ENCODE measurements at places on chromosomes 3 and 15.

DNA sequence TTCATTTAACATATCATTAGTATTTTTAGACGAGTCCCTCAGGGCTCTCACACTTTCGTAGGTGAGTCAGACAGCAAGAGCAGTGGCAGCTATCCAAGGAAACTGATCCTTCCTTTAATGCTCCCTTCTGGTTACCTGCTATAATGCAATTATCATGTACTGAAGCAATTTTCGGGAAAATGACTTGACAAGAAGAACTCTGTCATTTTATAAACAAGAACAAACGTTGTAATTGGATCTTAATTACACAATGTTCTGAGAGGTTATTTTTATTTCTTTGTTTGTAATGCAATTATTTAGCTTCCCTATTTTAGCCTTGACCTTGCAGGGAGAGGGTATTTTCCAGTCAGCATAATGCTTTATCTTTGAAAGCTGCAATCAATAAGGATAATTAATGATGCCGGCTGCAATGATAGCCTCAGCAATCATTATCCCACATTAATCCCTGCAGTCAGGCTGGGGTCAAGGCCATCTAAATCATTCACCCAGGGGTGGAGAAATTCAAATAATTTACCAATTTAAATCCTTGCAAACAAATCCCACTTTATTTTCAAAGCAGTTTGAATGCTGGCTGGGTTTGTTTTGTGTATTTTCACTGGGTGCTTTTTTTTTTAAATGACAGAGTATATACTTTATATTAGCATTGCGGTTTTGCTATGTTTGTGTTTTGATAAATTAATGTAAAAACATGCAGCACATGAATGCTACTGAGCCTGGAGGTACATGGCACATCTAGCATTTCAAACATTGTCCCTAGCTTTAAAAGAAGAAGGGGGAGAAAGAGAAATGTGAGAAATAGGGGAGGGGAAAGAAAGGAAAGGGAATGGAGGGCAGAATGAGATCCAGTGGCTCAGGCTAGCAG, 249.9 kb downstream of the SHOX2 start:
- H3K36me3 ChIP-seq = no peaks in the 10 kb centered on the region
- H3K27ac ChIP-seq = no peak overlapping the region
- no peak overlapping the region for H3K4me3 ChIP-seq
- H3K4me1 ChIP-seq = peaks cover 24% of the 10 kb centered on the region

DNA sequence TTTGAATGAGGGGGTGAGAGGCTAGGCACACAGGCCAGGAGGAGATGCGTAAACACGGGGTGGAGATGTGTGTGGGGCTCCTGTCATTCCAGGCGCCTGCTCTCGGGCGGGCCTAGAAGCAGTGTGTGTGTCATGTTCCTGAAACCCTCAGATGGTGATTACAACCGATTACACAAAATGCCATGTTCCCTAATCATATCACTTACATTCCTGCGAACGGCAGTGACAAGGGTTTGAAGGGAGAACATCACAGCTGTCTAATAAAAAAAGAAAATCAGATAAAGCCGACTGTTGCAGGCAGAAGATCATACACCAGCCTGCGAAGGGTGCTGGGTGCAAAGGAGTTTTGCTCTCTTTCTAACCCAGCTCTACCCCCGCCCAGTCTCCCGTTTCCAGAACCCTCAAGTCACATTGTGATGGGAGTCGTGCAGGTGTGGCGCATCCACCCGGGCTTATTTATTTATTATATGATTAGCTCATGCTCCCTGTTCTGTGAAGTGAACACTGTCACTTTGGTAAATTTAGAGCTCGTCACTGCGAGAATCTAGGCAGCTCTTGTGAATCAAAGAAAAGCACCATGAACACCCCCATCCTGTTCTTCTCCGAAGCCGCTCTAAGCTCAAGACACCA, 140.3 kb downstream of the NR2F2 start:
- peaks cover 15% of the 10 kb centered on the region for H3K4me1 ChIP-seq
- DNase-seq = no peak
- no peaks in the 10 kb centered on the region for H3K36me3 ChIP-seq
- peaks cover 27% of the 10 kb centered on the region for H3K27me3 ChIP-seq
- H3K4me3 ChIP-seq = no peak overlapping the region
- H3K27ac ChIP-seq = no peak overlapping the region

- no peak for DNase-seq
- H3K27me3 ChIP-seq = no peaks in the 10 kb centered on the region
- no peaks in the 10 kb centered on the region for H3K36me3 ChIP-seq
- H3K4me1 ChIP-seq = peaks cover 23% of the 10 kb centered on the region
- no peak overlapping the region for H3K27ac ChIP-seq
- no peak overlapping the region for H3K4me3 ChIP-seq
These were observed 48.7 kb downstream of the PPM1L start for GRCh38 chr3:160804762-160805161.

DNA sequence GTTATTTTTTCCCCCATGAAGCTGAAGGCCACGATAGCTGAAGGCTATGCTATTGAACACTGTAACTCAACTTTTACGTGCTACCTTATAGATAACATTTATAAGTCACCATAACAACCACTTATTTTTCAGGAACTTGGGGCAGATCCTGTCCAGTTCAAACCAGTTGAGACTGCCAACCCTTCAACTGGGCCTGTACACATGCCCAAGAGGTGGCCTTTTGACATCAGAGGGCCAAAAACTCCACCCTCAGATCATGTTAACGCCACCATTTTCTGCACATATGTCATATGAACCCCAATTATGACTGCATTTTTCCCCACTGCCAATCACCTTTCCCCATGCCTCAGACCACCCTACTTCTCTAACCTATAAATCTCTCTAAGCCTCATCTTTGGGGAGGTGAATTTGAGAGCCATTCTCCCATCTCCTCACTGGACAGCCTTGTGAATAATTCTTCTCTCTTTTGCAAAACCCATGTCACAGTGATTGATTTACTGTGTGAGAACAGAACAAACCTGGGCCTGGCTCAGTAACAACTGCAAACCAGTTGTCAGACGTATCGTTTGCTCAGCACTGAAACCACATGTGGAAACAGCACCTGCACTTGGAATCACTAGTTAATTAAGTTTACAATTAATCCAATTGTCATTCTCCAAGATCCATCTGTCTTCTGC, 42.5 kb downstream of the ZNF445 start:
- H3K4me1 ChIP-seq = peaks cover 14% of the 10 kb centered on the region
- DNase-seq = no peak
- no peaks in the 10 kb centered on the region for H3K27me3 ChIP-seq
- H3K4me3 ChIP-seq = no peak overlapping the region
- H3K36me3 ChIP-seq = peaks cover 9% of the 10 kb centered on the region

GRCh38 chr3:44108481-44108880, 133.2 kb upstream of the TOPAZ1 start:
- peaks cover 20% of the 10 kb centered on the region for H3K27me3 ChIP-seq
- no peak overlapping the region for H3K27ac ChIP-seq
- H3K4me1 ChIP-seq = peaks cover 20% of the 10 kb centered on the region
- H3K36me3 ChIP-seq = no peaks in the 10 kb centered on the region
